NCI-H1092 treated with DMSO at 0.1 percent for 48 hours (cell line): ENCODE measurements at places on chromosomes 6 and 20.

GRCh38 chr20:21523895-21524294, 10.0 kb upstream of the NKX2-2 start:
- DNase-seq: no peak

DNA sequence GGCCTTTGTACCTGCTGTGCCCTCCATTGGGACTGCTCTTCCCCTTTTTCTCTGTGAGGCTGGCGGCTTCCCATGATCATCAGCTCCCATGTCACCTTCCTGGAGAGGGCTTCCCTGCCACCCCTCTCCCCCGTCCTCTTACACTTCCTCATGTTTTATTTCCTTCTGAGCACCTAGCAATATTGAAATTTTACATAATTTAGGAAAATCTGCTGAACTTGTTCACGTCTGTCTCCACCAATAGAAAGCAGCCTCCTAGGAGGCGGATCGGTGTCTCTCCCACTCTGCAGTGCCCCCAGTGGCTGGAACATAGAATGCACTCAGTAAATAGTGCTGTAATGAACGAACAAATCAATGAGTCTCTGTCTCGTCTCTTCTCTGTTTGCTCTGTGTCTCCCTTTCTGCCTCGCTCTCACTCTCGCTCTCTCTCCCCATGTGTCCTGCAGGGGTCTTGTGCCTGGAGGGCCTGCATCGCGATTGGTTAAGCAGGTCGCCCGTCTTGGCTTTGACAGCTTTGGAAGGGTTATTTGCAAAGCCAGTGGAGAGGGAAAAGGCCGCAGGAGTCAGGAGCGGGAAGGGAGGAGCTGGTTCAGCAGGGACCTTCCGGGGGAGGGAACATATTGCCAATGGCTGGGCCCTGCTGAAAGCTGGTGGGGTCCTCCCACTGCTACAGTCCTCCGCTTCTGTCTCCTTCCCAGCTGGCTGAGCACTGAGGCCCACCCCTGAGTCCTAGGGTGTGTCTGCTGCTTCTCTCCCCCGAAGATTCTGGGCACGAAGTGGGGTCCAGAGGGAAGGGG, 12.1 kb upstream of the OCSTAMP start:
- peak; percentile 87 for DNase-seq

- DNase-seq: no peak
Measured at GRCh38 chr6:111777357-111777756, 95.9 kb downstream of the FYN start.

DNA sequence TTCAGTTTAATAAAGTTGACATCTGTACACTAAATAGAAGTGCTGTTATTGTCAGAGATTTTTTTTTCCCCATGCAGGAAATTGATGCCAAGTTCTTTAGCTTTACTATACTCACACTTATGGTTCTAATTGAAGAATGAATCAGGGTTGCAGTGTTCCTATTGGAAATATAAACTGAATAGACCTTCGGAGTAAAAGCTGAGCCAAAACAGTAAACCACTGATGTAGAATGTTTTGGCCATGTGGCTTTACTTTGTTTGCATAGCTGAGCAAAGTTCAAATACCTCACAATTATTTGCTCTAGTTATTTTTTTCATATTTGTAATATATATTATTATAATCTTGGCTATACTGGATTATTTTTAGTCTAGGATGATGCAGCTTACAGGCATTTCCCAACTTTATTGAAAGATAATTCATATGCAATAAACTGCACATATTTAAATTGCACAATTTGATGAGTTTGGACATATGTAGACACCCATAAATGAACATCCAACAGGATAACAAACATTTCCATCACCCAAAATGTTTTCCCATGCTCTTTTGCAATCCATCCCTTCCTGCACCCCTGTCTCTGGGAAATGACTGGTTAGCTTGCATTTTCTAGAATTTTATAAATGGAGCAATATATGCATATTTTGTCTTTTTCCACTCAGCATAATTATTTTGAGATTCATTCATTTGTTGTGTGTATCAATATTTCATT, 105.8 kb upstream of the NOX3 start:
- DNase-seq: no peak

DNA sequence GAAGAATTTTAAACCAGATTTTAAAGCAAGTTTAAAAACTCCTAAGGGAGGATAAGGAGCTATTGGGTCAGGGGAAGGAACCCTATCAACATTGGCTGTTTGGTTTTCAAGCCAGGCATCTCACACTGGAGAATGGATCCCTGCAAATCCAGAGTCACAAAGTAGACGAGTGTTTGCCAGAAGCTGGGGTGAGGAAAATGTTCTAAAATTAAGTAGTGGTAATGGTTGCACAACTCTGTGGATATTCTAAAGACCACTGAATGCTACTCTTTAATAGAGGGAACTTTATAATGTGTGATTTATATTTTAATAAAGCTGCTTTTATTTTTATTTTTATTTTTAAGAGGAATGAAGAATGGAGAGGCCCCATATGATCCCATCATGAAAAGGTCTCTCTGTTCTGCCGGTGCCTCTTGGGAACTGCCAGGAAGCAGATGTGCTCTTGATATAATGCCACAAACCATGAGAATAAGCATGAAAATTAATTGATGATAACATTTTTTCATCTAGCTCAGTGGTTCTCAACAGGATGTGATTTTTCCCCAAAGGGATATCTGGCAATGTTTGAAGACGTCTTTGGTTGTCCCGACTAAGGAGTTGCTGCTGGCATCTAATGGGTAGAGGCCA, 379.0 kb upstream of the CNR1 start:
- no peak for DNase-seq

GRCh38 chr6:8944548-8944947, 509.2 kb upstream of the SLC35B3 start:
- no peak for DNase-seq

DNA sequence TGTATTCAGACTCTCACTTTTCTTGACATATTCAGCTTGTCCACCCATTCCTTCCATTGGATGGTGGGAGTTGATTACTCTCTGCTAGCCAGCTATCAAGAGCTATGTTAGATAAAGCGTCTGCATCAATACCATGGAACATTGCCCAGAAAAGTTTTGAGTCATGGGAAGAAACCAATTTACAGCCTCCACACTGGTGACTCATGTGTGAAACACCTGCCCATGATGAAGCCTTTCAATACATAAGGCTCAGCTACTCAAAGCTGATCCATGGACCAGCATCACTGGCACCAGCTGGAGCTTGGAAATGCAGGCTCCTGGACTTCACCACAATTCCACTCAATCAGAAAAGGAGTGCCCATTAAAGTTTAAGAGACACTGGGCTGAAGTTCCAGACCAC, 16.1 kb downstream of the PLA2G7 start:
- no peak for DNase-seq

GRCh38 chr6:105611606-105612005, 208.7 kb upstream of the PREP start:
- no peak for DNase-seq

GRCh38 chr6:142934106-142934505, 10.9 kb downstream of the HIVEP2 start:
- no peak for DNase-seq

GRCh38 chr20:35144694-35145093, 2.4 kb downstream of the EDEM2 start:
- DNase-seq: no peak

DNA sequence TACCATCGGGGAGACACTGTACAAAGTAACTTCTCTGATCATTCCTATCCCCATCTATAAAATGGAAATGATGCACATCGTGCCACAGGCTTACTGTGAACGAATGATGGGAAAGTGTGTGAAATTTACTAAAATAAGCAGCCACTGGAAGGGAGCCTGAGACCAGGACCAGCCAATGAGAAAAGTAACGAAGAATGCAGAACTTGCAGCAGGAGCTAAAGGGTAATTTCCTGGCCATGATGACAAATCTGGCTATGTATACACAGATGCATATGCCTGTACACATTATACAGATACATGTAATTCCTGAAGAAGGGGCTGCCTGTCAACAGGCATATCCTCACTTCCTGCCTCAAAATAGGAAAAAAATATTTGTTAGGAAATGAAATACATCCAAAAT, 47.4 kb downstream of the GMDS start:
- DNase-seq: no peak

DNA sequence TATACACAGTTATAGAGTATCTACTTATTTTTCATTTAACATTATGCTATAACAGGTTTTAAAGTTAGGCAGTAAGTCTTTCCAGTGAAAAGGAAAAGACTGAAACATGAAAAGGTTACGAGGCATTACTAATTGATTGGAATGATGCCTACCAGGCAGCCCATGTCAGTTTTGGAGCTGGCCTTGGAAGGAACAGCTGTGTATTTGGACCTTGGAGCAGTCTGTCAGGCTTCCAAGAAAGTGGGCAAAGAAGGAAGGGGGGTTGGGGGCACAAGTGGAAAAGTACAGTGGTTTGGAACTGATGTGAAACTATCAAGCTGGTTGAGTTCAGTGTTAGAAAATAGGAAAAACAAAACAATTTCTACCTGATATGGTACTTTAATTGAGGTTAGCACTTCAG, 41.7 kb downstream of the SLC16A10 start:
- DNase-seq: no peak

DNA sequence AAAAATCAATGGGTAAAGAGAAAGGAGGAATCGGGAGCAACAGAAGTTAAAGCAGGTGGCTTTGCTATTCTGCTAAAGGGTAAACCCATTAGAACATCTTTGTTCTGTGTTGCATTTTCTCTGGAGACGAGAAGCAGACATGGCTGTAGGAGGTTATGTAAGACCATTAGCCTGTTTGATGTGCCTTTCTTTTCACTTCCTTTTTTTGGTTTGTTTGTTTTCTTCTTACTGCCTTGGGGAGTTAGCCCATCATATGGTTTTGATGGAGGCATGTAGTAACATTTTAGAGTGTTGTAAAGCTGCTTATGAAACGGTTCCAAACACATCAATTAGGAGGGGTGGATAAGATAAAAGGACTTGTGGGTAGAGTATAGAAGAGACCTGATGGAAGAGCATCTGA, 131.0 kb downstream of the DOK5 start:
- DNase-seq: no peak

DNA sequence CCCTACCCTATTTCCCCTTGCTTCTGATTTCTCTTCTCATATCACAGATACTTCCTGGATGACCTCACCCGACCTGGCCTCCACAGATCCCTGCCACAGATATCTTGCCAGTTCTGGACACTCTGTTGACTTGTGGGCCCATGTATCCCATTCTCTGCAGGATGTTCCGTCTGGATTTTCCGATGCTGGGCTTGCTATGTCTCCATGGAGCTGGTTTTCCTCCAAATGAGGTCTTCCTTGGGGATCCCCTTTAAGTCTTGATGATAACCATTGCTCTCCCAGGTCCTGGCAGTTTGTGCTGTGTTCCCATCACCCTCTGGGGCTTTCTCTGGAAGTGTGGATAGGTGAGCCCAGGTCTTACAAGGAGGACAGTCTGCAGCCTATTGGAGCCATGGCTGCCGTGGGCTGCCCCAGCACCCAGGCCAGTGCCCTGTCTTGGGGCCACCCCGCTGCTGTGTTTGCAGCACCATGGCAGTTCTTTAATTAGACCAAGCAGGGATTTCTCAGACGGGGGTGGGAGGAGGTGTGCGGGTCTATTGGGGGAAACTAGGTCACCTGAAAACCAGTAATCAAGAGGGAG, 23.9 kb downstream of the PPP1R16B start:
- no peak for DNase-seq

DNA sequence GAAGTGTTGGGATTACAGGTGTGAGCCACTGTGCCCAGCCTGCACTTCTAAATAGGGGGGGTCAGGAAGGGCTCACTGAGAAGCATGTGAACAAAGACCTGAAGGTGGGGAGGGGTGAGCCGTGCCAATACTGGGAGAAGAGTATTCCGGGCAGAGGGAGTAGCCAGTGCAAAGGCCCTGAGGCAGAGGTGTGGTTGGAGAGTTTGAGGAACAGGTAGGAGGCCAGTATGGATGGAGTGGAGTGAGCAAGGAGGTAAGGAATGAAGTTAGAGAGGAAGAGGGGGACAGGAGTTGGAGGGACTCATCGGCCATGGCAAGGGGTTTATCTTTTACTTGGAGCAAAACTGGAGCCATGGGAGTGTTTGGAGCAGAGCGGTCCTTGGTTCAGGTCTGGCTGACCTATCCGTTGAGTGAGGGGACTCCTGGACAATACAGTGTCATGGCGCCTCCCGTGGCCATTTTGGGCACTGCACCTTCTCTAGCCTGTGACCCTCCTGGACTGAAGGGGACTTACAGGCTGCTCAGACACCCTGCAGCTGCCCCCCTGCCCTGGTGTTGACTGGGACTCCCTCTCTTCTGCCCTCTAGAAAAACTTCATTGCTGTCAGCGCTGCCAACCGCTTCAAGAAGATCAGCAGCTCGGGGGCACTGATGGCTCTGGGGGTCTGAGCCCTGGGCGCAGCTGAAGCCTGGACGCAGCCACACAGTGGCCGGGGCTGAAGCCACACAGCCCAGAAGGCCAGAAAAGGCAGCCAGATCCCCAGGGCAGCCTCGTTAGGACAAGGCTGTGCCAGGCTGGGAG, 12.1 kb downstream of the FOXS1 start:
- DNase-seq: no peak

DNA sequence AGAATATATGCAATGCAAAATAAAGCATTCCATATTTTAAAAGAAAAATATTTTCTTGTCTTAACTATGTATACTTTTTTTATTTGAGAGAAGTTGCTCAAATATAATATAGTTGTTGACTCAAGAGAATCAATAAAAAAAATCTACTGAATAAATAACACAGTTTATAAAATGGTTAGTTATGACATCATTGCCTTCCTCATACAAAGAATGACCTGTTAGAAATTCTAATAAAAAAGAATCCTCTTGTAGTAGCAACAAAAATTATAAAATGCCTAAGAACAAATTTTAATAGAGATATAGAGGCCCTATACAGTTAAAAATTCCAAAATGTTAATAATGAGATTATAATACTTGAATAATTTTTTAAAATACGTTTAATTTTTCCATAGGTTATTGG, 96.5 kb upstream of the AHI1 start:
- DNase-seq: no peak

DNA sequence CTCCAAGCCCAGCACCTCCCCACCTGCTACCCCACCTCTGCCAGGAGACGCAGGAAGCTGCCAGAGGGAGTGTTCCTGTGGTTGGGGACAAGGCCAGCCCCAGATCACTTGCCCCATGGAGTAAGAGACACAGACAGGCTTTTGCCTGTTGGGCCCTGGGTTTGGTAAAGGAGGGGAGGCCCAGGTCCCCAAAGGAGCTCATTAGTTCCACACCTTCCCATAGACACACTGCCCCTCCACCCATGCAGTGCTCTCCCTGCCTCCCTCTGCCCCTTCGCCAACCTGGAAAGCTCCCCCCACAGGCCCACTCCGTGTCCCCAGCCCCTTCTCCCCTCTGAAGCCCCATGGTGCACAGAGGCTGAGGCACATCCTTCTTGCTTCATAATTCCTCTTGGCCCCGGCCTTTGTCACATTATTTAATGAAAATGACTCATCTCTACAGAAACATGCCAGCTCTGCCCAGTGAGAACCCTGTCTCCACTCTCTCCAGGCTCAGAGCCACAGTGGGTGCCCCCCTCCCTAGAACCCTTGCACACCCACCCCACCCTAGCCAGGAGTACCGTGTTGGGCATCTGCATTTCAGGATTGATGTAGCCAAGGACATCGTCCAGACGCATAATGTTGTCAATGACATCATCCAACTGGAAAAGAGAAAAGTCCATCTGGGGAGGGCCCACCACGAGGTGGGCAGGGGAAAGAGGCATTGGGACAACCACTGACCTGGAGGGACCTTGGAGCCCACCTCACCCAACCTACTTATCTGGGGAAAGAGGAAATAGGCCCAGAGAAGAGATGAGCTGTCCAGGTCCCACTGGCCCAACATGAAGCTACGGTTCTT, 46.0 kb downstream of the TFEB start:
- no peak for DNase-seq
